ENCODE measurements at places on chromosomes 16 and 17.

DNA sequence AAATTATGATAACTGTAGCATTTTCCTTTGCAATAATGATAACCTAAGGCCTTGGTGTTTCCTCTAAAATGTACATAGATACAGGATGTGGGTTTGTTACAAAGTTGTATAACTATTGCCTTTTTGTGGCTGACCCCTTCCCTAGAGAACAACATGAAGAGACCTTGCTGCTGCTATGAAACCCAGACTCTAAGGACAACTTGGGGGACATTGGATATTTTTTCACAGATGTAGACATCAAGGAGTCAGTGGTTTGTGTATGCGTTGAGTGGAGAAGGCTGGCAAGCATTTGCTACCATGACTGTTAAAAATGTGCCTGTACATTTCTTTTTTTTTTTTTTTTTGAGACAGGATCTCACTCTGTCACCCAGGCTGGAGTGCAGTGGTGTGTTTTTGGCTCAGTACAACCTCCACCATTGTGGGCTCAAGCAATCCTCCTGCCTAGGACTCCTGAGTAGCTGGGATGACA is 12.3 kb downstream of the HMOX2 start:
- DNase-seq, result no peak

- DNase-seq, result no peak
Observed at GRCh38 chr16:67240506-67240905, 6.8 kb downstream of the FHOD1 start.

- DNase-seq, result no peak
Observed at GRCh38 chr16:50988441-50988840, 162.6 kb downstream of the SALL1 start.

DNA sequence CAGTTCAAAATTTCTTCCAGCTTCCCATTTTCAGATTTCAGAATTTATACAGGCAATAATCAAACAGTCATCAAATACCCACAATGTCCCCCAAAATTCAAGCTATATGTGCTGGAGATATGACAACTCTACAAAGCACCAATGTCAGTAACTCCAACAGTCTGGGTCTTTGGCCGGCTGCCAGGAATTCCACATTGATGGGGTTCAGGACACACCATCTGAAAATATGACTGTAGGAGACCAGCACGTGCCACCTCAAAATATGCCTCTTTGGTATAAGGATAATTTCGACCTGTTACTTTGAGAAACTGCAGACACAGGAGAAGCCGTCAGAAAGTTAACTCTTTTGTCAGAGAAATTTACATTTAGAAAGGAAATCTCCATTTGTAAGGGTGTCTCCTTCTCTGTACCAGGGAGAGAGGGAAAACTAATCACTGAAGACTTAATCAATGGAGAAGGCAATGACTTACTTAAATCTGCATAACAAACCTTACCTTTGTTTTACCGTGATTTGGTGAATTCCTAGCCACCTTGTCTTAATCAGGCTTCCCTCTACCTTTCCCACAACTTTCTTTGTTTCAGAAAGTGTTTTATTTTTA is 594.3 kb upstream of the CDH5 start:
- DNase-seq, result no peak

All from hypothalamus (tissue), 51 donors.